ENCODE measurements at places on chromosomes 13 and 19. TPM values are rescaled to one million over a fixed set of nuclear protein-coding genes. Genes with fewer than 3 reads are reported as not detected.

The PEAK3 gene
- not detected for total RNA-seq

The ZNF439 gene
- 7.5 TPM for total RNA-seq

The CCDC8 gene
- 20.0 TPM for total RNA-seq

The CGB2 gene
- total RNA-seq: not detected

The RYR1 gene
- 0.03 TPM for total RNA-seq

The PABPC3 gene
- 0.10 TPM for total RNA-seq

The CEBPA gene
- 0.07 TPM for total RNA-seq

The CYP2A6 gene
- total RNA-seq: not detected

The NTF4 gene
- not detected for total RNA-seq

The CRYL1 gene
- total RNA-seq: 20.2 TPM

The IZUMO2 gene
- not detected for total RNA-seq
